NCI-H526 (cell line): ENCODE measurements at places on chromosomes 13 and 19.
A peak's percentile ranks its signal among the peaks of the same experiment; 100 is the strongest.

- no peak for DNase-seq
Observed at GRCh38 chr19:3041327-3041726, 12.2 kb upstream of the TLE2 start.

DNA sequence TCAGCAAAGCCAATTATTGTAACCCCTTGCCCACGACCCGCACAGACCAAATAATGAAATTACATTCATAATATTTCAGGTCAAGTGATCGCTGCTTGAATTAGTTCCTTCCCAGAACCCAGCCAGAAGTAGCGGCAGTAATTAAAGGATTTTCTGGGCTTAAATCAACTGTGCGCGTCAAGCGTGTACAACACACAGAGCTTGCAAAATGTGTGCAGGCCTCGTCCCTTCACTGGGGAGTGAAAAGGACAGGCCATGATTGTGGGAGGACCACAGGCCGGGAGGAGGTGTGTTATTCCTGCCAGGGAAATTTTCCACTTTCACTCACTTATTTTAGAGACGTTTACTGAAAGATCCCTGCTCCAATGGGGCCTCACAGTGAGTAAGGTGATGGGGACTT, 84.9 kb downstream of the CHST8 start:
- DNase-seq, result no peak

DNA sequence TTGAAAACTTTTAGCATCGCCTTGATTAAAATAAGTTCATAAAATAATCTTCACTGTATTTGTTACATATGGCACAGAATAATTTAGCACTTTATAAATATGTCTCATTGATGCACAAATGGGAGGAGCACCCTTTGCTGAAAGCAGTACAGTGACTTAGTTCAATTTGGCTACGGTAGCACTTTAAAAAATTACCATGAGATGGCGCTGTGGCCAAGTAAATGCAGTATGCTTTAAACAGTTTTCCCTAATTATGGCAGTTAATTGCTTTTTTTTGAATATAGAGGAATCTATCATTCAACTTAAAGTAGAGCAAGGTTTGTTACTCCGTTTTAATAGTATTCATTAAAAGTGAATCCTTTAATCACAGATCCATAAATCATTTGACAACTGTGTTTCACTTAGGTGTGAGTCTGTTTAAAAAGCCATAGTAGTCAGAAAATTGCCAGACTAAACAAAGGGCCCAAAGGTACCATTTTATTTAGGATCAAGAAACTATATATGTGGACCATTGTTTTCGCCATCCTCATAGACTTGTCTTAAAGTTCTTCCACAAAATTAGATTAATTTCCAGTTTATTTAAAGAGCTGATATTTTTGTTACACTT, 34.7 kb upstream of the ESD start:
- DNase-seq, result peak; percentile 61

GRCh38 chr13:107242138-107242537, 674.2 kb upstream of the ARGLU1 start:
- no peak for DNase-seq

GRCh38 chr19:3238066-3238561, 13.7 kb downstream of the CELF5 start:
- DNase-seq, result no peak

GRCh38 chr19:28446511-28446910, 766.4 kb downstream of the UQCRFS1 start:
- no peak for DNase-seq

GRCh38 chr13:24233351-24233901, 72.9 kb downstream of the SPATA13 start:
- DNase-seq, result no peak

DNA sequence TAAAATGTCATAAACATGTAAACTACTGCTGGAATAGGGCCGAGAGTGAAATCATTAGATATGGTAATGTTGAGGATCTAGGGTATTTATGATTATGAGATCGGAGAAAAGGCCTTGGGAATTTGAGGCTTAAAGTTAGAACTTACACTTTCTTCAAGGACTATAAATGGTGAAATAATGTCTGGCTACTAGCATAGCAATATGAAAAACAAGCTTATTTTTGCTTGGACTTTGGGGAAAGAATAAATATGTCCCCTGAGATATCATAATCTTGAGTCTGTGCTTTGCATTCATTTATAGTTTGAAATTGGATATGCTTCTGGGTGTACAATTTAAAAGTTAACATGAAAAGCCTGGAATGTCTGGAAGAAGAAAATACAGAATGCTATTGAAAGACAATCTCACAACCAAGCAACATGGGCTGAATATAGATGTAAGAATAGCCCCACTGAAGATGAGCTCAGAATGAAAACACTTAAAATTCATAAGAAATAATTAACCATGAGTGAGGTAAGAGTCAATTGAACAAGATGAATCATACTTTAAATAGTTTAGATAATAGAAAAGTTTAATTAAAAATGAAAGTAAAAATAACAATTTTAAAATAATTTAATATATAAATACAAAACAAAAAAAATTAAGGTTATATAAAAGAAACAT, 1555.4 kb upstream of the MIR17HG start:
- no peak for DNase-seq

DNA sequence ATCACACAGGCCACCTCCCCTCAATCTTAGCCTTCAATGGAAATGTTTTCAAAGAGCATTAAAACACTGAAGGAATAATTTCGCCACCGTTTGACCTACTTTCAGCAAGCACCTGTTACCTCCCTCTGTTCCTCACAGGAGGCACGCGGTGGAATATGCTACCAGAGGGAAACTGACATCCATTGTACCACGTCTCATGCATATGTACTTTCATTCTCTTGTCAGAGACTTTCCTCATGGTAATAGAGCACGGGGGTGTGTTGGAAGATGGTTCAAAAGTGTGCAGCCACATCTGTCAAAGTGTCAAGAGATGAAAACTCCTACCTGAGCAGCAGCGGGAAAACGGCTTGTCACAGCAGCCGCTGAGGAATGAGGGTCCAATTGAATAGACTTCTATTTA, 143.4 kb downstream of the NALCN start:
- no peak for DNase-seq
